Hematopoietic multipotent progenitor cell treated with erythropoietin and hydrocortisone succinate and interleukin-3 and kit ligand, for 4 days (in vitro differentiated cells): ENCODE measurements at places on chromosomes 2 and 18.

GRCh38 chr2:13616616-13617015 is 899.9 kb downstream of the TRIB2 start:
- no peak for DNase-seq

DNA sequence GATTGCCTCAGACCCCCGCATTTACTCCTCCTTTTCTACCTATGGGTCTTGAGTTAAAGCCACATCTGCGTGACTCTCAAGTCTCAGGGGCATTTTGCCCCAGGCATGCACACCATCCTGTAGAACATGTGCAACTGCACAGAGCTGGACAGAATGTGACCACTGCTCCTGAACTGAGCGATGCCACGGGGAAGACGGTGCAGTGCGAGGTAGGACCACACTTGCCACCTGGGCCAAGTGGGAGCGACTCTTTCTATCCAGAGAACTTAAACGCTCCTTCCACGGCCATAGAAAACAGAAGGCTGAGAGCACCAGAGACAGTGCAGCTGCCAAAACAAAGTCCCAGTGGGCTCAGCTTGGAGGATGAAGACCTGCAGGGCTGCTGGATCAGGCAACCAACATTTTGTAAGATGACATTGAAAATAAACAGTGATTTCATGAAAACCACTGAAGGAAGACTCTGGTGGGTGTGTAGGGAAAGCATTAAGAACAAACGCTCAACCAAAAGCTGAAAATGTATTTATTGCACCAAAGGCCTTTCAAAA is 149.0 kb upstream of the HDAC4 start:
- no peak for DNase-seq

DNA sequence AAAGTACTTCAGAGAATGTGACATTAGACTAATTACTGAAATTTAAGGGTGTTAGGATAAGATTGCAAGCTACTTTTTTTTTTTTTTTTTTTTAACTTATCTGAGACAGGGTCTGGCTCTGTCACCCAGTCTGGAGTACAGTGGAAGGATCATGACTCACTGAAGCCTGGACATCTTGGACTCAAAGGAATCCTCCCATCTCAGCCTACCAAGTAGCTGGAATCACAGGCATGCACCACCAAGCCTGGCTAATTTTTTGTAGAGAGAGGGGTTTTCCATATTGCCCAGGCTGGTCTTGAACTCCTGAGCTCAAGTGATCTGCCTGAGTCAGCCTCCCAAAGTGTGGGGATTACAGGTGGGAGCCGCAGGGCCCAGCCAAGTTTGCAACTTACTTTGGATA is 1246.0 kb upstream of the ZEB2 start:
- DNase-seq, result no peak

GRCh38 chr2:160561551-160562295 is 68.1 kb upstream of the RBMS1 start:
- DNase-seq, result peak; percentile 55

- peak; percentile 66 for DNase-seq
Measured at GRCh38 chr2:237201461-237202287, 116.0 kb downstream of the COPS8 start.

GRCh38 chr2:215681799-215682596 is 246.1 kb upstream of the FN1 start:
- DNase-seq, result peak; percentile 15

DNA sequence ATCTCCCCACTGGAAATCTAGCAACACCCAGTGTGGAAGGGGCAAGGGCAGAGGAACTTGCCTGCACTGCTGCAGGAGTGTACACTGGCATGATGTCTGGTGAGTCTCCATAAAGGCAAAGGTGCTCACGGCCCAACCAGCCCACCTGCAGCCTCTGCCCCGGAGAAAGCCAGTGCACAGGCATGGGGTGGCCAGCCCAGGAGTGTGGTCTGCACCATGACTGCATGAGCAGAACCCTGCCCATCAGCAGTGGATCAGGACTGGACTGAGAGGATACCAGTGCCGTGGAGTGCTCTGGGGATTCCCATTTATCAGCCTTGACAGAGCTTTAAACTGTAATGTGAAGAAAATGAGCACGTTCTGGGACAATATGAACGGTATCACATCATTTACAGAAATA is 342.6 kb upstream of the HS6ST1 start:
- DNase-seq, result no peak

DNA sequence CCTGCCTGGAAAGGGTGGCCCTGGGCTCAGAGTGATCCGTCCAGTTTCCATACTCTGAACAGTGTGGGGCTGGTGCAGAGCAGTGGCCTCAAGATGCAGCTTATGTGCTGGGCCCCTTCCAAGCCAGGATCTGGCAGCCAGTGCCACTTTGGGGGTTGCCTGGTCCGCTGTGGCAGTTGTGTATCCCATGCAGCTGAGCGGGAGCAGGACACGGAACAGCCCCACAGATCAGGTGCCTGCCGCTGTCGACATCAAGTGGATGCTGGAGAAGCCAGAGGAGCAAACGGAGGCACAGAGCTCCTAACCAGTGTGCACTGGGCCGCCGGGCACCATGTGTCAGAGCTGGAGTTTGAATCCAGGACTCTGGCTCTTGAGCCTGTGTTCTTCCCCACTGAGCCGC is 112.0 kb downstream of the CABLES1 start:
- no peak for DNase-seq

DNA sequence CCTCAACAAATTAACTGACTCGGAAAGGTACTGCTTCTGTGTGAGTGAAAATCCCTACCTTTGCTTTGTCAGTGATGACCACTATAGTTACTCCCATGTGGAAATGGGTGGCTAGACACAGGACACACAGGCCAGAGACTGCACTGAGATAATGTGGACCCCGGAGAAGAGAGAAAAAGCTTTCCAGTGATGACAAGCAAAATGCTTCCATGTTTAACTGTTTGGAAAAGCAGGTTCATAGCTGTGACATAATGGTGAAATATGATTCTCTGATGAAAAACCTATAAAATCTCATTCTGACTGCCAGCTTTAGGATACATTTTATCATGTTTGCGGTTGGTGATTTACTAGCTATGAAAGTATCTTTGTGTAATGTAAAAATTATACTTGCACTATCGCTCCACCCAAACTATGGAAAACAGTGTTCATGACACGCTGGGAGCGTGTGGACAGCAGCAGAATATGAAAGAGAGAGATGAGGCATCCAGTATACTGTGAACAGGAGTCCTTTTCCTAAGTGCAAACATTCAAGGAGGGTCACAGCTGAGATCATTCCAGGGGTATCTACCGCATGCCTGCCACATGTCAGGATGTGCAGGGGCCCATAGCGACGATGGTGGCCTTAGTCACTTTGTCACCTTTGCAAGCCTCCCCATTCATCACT is 782.7 kb upstream of the SOX11 start:
- DNase-seq, result no peak

DNA sequence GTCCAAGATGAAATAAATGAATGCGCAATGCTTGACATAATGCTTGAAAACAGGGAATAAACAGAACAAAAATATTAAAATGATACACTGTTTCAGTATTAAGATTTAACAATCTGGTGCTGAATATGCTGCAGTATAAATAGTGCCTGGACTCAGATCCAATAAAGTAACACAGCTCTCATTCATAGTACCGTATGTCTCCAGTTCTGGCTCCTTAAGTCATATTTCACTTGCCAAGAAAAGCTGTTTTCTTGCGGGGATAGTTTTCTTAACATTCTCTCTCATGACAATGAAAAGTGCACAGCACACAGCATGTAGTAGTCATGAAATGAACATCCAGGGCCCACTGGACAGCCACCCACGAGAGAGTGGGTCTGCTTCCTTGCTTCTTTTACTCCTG is 74.7 kb downstream of the SATB2 start:
- no peak for DNase-seq

GRCh38 chr2:179579800-179580199 is 281.6 kb downstream of the ZNF385B start:
- no peak for DNase-seq

- DNase-seq, result peak; percentile 76
Measured at GRCh38 chr18:63788447-63789096, 13.4 kb downstream of the SERPINB7 start.

- DNase-seq, result no peak
Measured at GRCh38 chr2:70388128-70388527, 86.3 kb upstream of the FAM136A start.

DNA sequence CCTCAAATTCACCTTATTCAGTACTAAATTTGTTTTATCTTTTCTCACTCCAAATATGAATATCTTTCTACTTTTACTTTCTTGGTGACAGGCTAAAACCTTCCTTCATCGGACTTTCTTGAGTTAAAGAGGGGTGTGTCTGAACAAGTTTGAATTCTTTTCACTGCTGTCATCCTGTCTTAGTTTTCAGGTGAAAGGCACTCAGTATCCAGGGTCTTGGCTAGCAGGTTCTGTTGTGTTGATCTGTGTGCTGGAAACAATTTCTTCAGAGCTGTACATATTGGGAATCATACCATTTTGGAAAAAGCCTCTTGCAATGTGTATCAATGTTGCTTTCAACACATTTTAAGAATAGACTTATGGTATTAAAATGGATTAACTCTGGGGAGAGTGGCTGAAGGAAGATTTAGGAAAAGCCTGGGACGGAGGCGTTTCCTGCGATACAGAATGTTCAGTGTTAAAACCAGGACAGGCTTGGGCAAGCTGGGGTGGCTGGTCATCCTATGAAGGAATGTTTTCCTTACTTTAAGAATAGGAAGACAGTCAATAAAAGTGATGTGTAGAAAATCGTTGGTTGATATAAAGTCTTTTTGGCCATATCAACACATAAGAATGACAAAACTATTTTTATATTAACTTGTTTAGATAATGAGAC is 350.7 kb upstream of the SPRED2 start:
- no peak for DNase-seq

- peak; percentile 79 for DNase-seq
Measured at GRCh38 chr2:18435426-18436037, 124.9 kb downstream of the RDH14 start.

GRCh38 chr2:34069604-34070003 is 470.5 kb upstream of the FAM98A start:
- no peak for DNase-seq

DNA sequence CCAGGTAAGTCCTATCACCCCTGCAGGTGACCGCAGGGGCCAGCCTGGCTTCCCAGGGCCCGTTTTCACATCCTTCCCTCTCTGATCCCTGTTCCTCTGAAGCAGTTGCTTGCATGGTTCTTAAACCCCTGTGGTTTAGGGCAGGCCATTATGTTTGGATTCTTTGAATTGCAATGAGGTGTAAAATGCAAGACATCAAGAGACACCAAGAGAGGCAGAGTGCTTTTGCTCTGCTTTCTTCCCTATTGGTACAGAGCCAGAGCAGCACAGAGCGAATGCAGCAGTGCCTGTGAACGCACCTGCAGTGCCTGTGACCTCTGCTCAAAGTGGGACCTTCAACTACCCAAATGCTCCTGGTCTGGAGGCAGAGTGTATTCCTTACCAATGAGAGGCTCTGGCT is 7.6 kb downstream of the RFX8 start:
- DNase-seq, result no peak

GRCh38 chr2:236130349-236130998 is 37.7 kb downstream of the GBX2 start:
- no peak for DNase-seq

DNA sequence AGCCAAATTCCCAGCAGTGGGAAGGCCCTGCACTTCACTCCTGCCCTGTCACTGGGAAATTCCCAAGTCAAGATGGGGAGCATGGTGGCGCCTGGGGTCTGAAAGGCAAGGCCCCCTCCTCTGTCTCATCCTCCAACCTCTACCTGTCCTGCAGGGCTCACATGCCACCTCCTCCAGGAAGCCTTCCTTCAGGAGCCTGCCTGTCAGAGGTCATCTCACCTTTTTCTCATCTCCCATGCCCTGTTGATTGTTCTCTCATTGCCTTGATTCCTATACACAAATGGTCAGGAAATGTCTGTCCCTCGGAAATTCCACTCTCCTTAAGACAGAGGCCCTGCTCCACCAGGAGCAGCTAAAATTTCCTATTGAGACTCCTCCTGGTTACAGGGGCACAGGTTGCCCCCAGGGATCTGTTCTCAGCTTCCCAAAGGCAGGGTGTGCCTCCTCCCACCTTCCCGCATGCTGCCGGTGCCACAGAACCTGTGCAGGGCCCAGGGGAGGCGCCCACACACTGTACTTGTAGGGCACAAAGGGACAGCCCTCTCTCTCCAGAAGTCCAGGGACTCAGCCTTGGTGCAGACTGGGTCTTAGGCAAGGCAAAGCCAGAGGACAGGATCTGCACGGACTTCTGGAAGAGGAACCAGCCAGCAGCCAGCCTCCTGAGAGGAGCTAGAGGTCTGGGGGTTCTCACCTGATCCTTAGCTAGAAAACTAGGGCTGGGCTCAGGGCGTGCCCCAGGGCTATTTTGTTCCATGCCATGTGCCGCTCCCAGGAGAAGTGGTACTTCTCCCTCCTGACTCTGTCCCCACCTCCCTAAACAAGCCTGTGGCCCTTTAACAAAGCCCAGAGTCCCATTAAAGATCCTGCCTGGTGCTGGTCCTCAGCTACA is 12.9 kb downstream of the HES6 start:
- no peak for DNase-seq

DNA sequence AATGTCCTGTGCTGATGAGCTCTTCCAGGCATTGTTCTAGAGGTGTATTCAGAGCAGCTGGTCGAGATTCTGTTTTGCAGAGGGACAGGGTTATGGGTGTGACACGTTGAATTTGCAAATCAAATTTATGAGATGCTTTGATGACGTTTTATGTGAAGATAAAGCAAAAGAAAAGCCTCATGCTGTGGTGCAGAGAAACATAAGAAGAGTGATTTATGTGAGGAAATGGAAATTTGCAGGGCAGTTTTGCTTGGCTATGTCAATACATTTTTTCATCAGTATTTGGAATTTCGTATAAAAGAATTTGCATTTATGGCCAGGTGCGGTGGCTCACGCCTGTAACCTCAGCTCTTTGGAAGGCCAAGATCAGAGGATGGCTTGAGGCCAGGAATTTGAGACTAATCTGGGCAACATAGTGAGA is 36.4 kb downstream of the TSN start:
- no peak for DNase-seq

- DNase-seq, result no peak
Measured at GRCh38 chr2:238868067-238868524, 20.2 kb downstream of the TWIST2 start.

- DNase-seq, result no peak
Measured at GRCh38 chr2:46188041-46188716, 109.0 kb upstream of the EPAS1 start.

- peak; percentile 40 for DNase-seq
Measured at GRCh38 chr18:63972002-63972376, 2.1 kb downstream of the SERPINB8 start.

- DNase-seq, result peak; percentile 66
Measured at GRCh38 chr2:216490061-216490460, 8.6 kb upstream of the RPL37A start.

- no peak for DNase-seq
Measured at GRCh38 chr2:27362678-27363420, 6.3 kb upstream of the GTF3C2 start.

DNA sequence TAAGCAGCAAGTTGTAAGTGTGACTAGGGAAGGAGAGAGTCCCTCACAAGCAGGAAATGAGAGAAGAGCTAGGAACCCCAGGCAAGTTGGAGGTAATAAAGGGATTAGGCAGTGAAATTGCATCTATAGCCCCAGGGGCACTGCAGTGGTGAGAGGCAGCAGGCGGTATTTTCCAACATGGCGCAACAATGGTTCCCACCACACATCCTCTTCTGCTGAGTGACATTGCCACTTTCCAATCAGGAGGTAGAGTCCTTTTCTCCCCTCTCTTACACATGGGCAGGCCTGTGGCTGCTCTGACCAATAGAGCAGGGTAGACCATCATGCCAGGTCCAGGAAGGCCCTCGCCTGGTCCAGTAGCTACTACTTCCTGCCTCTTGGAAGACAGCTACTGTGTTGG is 86.6 kb downstream of the DNER start:
- DNase-seq, result no peak
